Dermis microvascular lymphatic vessel endothelial cell (primary cell): ENCODE measurements at places on chromosomes 1 and 21.

- no peak for DNase-seq
Observed at GRCh38 chr1:65409816-65410326, 10.6 kb upstream of the LEPR start.

GRCh38 chr1:234989019-234989418 is 139.6 kb downstream of the TOMM20 start:
- no peak for DNase-seq

- DNase-seq: no peak
Observed at GRCh38 chr1:40808909-40809308, 25.3 kb downstream of the KCNQ4 start.

DNA sequence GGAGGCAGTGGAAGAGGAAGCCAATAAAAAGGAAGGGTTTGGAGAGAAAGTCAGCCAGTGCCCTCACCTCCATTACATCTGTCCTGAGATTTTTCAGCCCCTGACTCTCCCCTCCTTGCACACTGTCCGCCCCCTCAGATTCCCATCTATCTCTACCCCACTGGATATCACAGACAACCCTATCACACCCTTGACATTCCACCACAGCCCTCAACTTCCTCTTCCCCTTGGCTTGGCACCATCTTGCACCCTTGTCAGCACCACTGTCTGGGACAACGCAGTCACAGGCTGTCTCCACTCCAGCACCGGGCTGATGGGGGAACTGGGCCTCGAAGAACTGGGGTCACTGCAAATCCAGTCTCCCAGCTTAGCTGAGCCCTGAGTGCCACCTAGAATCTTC is 14.2 kb upstream of the PLEKHA6 start:
- DNase-seq: no peak

DNA sequence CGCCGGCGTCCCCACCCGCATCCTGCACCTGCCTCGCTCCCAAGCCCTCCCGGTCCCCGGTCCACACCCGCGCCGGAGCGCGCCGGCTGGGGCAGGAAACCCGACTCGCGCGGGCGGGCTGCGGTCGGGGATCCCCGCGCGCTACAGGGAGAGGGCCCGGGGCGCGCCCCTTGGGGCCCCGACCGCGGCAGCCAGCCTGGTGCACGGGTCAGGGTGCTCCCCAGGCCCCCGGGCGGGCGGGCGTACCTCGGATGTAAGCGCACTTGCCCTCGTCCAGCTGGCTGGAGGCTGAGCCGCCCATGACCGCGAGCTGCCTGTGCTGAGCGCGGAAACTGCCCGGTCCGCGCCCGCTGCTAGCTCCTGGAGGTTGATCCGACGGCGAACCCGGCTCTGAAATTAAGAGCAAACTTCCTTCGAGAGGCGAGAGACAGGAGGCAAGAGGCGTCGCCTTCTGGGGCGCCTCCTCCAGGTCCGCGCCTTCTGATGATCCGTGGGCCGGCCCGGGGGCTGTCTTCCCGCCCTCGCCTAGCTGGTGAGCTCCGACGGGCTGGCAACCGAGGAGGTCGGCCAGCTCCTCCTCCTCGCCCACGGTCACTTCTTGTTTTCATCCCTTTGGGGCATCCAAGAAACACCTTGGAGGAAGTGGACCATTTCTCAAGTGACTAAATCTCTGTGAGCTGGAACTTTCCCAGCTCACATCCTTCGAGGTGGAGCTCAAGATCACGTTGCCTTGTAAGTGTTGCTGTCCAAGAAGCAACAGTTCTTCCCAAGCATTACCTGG is at the start of gene NIBAN1:
Gene NIBAN1 (minus strand): TSS at position 453 of the 781 bp plus-strand sequence. CDS start 152 bp downstream, at position 301.
- no peak for DNase-seq

GRCh38 chr1:52748119-52748518 is 21.9 kb downstream of the ZYG11B start:
- no peak for DNase-seq

GRCh38 chr1:213586587-213586972 is 401.2 kb upstream of the PROX1 start:
- no peak for DNase-seq

DNA sequence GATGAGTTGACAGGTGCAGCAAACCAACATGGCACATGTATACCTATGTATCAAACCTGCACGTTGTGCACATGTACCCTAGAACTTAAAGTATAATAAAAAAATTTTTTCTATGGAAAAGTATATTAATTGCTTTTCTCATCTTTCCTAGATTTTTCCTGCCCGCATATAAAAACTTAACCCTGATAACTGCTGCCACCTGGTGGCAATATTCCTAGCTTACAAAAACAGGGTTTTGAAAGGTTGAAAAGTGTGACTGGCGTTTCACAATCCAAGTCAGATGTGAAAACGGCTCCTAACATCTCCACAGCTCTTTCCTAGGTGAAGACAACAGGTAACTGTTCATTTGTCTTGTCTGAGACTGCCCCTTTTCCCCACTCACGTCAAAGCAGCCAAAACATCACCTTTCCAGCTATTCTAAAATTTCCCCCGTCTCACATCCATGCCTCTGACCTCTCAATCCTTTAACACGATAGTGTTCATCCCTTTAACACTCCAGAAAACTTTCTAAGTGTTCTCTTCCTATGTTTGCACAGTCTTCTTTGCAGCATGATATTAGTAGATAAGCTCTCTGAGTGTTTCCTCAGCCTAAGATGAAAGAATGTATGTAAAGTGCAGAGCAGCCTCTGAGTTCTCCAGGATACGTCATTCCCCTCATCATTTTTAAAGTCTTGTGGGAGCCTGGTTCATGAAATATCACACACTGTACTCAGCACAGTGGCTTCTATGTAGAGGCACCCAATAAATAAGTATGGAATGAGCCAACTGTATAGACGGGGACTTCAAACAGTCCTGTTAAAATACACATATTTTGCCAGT is 27.5 kb downstream of the OVGP1 start:
- DNase-seq: peak; percentile 53

GRCh38 chr1:3019007-3019515 is 2.2 kb upstream of the ACTRT2 start:
- DNase-seq: no peak

GRCh38 chr1:9842781-9843575 is 19.2 kb upstream of the CLSTN1 start:
- no peak for DNase-seq

DNA sequence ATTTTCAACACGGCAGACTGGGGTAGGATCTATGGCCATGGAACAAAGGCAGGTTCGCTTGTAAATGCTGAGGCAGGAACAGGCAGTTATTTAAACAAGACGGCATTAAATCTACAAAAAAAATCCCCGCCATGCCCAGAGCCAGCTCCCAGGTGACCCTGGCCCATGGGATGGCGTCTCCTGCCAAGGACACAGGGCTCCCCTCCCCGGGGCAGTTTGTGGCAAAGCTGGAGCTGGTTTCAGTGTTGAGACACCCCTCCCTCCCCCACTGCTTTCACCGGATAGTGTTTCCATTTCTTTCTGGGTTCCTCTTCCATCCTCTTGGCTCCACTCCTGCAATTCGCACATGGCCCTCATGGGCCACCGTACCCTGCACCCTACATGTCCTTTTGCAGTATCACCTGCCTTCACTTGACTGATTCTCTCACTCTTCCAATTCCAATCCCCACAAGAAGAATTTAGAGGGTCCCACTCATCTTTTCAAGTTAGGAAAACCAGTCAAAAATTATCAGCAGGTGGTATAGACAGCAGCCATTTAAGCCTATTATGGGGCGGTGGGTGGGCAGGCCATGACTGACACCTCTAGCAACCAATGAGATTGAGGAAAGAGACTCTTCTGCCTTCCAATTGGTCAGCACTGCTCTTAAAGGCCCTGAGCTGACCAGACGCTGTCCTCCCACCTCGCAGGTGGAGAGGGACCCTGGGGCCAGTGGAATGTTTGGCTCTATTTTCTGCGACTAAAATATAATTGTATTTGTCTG is 52.0 kb downstream of the OLIG1 start:
- peak; percentile 43 for DNase-seq

- DNase-seq: peak; percentile 30
Observed at GRCh38 chr21:29342363-29342957, 43.7 kb downstream of the BACH1 start.

GRCh38 chr1:67308136-67308535 is 463 bp downstream of the IL12RB2 start:
- DNase-seq: no peak

GRCh38 chr1:215285013-215285800 is 202.7 kb downstream of the KCNK2 start:
- DNase-seq: no peak

DNA sequence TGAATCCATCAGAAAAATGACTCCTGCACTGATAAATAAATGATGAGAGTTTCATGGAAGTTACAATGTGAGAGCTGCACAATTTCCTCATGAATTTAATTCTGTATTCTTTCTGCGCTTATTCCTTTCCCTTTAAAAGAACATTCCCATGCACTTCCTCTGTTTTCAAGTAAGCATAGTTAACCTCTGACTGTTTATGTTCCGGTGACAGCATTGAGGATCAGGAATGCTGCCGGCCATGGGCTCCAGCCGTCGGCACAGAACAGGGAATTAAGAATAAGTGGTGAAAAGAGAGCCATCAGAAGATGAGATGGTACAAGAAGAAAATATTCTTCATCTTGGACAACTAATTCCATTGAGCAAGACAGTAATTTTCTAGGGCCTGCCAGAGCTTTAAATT is 65.3 kb downstream of the SUSD4 start:
- DNase-seq: no peak

DNA sequence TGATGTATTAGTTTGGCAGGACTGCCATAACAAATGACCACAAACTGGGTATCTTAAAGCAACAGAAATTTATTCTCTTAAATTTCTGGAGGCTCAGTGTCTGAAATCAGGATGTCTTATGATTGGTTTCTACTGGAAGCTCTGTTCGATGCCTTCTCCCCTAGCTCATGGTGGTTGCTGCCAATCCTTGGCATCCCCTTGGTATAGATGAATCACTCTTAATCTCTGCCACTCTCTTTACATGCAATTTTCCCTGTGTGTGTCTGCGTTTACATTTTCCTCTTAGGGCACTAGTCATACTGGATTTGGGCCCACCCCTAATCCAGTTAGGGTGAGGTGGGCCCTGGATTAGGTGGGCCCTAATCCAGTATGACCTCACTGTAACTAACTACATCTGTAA is 54.7 kb upstream of the MPC2 start:
- no peak for DNase-seq

- DNase-seq: no peak
Observed at GRCh38 chr21:28818663-28819278, 173.9 kb downstream of the LTN1 start.

- DNase-seq: peak; percentile 34
Observed at GRCh38 chr21:33703750-33704606, 61.7 kb downstream of the ITSN1 start.

DNA sequence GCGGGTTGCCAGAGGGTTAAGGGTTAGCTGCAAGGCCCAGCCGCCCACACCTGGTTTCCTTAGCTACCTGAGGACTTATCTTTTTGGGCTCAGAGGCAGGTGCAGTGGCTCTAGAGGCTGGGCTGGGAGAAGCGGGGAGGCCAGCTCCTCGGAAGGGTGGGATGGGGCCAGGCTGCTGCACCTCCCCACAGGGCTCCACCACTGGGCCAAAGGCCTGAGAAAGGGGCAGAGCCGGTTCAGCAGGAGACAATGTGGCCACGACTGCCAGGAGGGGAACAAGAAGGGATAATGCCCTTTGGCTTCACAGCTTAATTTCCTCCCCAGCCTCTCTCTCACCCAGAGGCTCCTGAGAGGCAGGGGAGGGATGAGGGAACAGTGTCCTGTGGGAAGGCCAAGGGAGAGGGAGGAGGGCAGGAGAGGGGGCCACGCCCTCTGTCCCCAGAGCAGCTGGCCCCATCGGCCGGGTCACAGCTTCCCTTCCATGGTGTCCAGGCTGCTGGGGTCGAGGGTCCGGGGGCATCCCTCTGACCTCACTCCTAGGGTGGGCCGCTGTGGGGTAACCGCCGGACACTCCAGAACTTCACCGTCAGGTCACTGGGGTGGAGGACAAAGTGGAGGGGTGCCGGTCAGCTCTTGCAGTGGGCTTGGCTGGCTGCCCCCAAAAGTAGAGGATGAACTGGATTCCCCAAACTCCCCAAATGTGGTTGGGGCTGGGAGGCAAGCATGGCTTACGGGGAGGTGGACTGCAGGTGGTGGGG is 50.4 kb downstream of the KIF21B start:
- DNase-seq: no peak

DNA sequence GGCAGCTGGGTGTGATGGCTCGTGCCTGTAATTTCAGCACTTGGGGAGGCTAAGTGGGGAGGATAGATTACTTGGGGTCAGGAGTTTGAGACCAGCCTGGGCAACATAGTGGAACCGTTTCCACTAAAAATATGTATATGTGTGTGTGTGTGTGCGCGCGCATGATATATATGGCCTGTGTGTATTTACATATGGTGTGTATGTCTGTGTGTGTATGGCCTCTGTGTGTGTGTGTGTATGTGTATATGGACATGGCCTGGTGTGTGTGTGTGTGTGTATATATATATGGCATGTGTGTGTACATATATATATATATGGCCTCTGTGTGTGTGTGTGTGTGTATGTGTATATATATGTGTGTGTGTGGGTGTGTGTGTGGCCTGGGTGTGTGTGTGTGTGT is 16.0 kb upstream of the SLC2A7 start:
- DNase-seq: no peak

DNA sequence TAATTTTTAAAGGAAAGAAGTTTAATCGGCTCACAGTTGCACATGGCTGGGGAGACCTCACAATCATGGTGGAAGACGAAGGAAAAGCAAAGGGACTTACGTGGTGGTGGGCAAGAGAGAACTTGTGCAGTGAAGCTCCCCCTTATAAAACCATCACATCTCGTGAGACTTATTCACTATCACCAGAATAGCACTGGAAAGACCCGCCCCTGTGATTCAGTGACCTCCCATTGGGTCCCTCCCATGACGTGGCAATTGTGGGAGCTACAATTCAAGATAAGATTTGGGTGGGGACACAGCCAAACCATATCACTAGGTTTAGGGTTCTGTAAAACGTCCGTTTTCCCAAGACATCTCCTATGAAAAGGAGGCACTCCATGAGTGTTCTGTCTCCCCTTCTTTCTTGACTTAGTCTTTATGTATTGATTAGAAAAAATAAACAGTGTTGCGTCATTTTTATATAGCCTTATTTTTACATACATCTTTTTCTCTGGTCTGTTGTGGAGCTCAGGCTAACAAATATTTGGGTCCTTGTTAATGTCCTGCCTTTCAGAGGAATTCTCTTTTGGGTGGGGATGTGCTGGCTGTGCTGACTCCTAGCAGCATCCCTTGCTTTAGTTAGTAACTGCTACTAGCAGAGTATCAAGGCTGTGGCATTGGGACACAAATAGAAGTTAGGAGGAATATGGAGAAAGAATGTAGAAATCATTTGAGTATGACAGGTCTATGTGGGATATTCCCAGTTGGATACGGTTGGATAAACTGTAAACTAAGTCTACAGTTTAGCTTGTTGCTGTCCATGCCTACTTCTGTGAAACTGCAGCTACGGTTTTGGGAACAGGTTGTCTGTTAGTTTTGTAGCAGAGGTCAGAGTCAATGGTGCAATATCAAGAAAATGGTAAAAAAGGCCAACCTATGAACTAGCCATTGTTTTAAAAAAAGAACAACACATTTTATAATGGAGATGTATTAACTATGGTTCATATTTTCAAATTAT is 23.5 kb downstream of the BACH1 start:
- DNase-seq: no peak

DNA sequence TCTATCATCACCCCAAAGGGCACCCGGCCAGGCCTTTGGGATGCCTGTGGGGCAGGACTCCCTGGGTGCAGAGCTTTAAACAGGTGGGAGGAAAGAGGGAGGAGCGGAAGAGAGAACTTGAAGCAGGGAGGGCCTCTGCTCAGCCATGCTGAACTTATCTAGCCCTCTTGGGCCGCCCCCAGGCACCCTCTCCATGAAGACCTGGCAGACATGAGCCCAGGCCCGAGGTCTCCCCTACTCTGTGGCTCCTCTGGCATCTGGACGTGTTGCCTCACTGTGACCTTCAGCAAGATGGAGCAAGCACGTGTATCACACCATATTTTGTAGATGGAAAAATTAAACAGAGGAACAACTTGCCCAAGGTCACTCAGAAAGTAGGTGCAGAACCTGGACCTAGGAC is 711.4 kb downstream of the MATN1 start:
- DNase-seq: no peak
